ENCODE measurements at places on chromosomes 12 and 14.

GRCh38 chr14:99605299-99605961 lies 1.4 kb upstream of the CCDC85C start:
- DNase-seq: peak; percentile 66

DNA sequence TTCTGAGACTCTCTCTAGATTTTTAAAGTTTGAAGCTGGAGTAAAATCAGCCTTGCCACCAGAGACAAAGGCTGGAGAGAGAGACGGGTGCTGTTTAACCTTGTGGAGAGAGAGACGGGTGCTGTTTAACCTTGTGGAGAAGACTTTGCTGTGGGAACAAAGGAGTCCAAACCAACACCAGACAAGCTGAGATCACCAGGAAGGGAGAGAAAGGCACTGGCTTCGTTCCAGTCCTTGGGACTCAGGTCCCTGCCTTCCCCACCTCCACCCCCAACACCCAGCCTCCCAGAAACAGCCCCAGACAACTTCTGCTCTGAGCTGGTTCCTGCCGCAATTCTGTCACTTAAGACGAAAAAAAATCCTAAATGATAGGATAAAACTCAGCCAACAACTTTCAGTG lies 1389.3 kb downstream of the AACS start:
- DNase-seq: no peak

GRCh38 chr12:67424784-67425183 lies 155.6 kb downstream of the CAND1 start:
- DNase-seq: no peak

DNA sequence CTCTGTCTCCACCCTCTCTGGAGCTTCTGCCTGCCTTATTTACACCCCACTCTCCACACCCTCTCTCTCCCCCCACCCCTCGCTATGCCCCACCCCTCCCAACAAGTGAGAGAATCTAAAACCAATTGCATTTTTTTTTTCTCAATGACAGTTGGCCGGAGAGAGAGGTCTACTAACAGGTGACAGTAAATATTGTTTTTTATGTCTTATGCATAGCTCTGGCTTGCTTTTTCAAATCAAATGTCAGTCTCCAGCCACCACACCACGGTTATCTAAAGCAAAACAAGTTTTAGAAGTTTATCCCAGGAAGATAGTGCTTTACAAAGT lies at the start of gene KCNC2:
Gene KCNC2, minus strand, starts transcription at position 28 of the 327 bp plus-strand sequence.
- DNase-seq: no peak

DNA sequence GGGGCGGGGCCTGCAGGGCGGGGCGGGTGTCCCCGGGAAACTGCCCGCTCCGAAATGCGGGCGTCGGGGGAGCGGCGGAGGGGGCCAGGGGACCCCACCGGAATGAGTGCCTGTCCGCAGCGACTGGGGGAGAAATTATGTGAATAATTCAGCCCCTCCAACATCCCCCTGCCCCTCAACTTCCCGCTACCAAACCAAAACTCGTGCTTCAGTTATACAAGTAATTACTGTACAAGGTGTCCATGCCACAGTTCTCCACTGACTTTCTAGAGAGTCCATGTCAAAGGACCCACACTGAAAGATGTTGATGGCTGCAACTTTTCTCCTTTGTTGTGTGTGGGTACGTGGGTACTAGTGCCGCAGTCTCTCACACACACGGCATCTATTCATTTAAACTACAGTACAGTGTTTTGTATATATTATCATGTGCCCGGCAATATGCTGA lies 414 bp upstream of the CDK17 start:
- no peak for DNase-seq

- no peak for DNase-seq
Measured at GRCh38 chr12:599756-600155, 63.5 kb downstream of the NINJ2 start.

DNA sequence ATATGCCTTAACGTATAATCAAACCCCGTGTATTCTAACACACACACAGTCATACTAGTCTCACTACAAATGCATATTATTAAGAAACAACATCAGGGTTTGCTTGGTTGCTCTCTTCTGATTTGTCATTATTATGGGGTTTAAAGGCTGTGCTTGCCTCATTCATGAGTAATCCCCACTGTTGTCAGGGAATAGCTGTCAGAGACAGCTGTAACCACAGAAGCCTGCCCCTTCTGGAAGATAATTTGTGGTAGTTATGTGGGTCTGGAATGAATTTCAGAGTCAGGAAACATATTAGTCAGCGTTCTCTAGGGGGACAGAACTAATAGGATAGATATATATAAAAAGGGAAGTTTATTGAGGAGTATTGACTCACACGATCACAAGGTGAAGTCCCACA lies 456.9 kb upstream of the TMEM132C start:
- no peak for DNase-seq

DNA sequence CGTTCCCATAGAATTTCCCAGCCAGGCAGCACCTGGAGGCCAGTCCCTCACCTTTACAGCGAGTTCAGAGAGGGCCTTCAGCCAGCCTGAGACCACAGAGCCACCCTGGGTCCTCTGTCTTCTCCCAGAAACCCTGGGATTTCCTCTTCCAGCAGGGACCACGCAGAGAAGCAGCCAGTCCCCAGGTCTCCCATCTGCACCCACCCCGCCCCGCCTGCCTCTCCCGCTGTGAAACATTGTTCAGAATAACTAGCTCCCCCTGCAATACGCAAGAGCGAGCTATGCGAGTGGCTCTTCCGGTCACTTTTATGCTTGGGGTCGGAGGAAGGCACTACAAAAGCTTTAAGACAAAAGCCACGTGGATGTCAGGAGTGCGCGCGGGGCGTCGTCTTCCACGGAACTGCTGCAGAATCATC lies 77.8 kb downstream of the SERPINA3 start:
- no peak for DNase-seq

- DNase-seq: no peak
Measured at GRCh38 chr12:22190-22529, 44.4 kb upstream of the IQSEC3 start.

DNA sequence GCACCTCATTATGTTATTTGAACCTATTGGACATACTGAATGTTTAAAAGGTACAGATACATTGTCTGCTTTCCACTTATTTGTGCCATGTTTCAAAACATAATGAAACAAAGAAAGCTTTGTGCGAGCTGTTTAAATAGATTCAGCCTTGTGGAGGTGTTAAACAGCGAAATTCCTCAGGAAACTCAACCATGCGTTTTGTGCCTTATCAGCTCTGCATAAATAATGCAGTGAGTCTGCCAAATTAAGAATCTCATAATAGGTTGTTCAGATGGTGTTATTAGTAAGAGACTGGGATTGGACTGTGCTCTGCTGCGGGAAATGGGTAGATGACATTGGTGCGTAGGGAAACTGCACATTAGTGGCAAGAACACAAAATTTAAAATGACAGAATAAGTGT lies 163.7 kb upstream of the CLEC14A start:
- no peak for DNase-seq

DNA sequence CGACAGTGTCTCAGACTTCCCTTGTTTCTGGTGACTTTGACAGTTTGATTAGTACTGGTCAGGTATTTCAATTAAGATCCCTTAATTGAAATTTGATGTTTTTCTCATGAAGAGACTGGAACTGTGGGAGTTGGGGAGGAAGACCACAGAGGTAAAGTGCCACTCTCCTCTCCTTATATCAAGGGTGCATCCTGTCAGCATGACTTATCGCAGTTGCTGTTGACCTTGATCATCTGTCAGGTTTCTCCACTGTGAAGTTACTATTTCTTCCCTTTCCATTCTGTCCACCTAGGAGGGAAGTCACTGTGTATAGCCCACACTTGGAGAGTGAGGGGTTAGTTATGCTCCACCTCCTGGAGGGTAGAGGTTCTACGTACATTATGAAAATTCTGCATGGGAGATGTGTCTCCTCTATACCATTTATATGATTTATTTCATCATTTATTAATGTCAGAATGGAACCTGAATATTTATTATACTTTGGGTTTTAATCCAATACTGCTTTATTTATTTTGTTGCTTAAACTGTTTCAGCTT lies 40.3 kb upstream of the SMOC1 start:
- DNase-seq: no peak

DNA sequence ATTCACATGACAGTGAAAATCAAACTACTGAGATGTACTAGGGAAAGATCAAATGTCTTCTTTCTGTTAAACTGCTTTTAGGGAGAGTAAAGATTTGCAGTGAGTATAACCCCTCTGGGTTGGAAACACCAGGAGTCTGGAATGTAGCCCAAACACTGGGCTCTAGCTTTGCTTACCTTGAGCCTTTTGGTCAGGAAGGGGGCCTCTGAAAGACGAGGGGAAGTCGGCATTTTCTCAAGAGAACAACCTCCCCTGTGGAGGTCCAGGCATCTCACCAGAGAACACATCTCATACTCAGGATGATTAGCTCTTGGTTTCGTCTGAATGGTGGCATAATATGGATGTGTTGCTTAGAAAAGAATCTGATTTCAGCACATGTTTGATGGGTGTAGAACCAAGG lies 169.0 kb downstream of the ZFP36L1 start:
- no peak for DNase-seq

DNA sequence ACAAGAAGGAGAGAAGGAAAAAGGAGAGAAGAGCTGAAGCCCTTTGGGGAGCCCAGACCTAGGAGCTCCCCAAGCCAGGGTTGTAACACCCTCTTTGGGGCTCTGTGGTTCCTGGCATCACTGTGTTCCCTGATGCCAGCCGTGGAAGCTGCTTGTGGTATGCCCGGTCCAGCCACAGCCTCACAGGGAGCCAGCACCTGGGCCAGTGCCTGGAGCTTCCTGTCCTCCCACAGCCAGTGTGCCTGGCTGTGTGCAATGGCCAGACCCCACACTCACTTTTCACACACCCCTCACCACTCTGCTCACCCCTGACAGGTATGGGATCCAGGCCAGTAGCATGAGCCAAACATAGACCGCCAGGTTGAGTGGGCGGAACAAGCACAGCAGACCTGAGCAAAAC lies 834.7 kb downstream of the FLRT2 start:
- DNase-seq: no peak

DNA sequence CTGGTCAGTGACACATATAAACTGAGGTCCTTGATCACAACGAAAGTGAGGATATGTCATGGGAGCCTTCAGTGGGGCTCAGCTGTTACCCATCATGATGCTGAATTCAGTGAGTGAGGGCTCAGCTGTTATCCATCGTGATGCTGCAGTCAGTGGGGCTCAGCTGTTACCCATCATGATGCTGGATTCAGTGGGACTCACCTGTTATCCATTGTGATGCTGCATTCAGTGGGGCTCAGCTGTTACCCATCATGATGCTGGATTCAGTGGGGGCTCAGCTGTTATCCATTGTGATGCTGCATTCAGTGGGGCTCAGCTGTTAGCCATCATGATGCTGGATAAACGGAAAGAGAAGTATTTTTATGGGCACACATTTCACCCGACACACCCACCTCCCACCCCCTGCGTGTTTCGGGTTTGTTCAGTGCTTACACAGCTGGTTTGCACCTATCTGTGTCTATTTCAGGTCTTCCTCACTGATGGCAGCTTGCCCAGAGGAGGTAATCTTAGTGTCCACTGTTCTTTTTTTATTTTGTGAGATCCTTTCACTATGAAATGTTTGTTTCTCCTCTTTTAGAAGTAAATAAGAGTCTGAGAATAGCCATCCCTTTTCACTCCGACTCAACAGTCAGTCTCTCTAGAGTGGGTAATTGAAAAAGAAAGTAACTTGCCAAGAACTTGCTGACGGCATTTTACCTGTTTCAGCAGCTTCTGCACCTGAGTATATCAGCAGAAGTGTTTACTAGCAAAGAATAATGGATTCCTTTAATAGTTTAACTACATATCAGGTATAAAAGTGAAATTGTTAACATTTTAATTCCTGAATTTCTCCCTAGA lies 183.0 kb downstream of the ERC1 start:
- no peak for DNase-seq

DNA sequence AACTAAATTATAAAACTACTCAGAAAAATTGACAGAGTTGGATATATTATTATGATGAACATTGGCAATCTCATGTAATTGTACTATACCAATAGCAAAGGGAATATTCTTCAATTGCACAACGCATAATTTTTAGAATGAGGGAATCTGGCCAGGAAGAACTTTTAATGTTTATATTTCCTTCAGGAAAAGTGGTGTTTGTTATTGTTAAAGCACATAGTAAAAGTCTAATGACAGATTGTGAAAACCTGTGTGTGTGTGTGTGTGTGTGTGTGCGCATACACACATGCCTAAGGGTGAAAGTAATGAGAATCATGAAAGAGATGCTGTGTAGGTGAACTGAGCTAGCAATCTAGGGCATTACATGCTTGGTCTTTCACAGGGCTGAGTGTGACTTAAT lies 877.7 kb downstream of the SLC6A15 start:
- no peak for DNase-seq

DNA sequence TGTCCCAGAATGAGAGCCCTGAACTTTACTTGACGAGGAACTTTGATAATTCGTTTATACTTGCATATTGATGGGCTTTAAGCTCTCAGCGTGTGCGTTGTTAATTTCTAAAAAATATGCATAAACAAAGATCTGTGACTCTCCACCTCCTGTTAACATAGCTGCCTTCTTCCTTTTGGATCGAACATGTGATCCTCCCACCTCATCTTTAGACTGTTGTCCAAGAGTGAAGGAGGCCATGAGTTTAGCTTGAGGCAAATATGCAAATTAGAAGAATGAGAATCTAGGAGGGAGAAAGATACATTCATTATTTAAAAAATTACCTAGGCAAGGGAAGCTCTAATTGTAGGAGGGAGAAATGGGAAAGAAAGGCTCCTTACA lies 617 bp downstream of the TTC8 start:
- no peak for DNase-seq

DNA sequence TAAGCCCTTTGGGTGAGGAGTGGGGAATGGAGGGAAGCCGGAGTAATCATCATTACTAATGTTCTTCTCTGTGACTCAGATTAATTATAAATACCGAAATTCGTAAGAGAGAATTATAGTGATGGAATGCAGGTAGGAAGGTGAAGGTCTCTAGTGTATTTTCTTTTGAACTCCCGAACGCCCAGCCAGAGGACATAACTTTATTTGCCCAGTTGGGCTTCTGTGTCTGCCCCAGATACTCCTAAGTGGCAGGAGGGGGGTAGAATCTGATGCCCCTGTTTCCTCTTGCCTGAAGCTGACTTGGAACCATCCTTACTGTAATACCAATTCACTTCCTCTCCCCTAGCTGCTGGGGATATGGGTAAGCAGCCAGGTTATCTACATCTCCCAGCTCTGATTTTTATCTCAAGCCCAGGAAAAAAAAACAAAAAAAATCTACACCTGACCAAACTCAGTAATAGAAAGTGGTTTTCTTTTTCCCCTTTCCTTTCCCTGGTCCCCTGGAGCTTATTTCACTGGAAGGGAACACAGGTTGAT lies 84.4 kb upstream of the CISTR start:
- DNase-seq: no peak

DNA sequence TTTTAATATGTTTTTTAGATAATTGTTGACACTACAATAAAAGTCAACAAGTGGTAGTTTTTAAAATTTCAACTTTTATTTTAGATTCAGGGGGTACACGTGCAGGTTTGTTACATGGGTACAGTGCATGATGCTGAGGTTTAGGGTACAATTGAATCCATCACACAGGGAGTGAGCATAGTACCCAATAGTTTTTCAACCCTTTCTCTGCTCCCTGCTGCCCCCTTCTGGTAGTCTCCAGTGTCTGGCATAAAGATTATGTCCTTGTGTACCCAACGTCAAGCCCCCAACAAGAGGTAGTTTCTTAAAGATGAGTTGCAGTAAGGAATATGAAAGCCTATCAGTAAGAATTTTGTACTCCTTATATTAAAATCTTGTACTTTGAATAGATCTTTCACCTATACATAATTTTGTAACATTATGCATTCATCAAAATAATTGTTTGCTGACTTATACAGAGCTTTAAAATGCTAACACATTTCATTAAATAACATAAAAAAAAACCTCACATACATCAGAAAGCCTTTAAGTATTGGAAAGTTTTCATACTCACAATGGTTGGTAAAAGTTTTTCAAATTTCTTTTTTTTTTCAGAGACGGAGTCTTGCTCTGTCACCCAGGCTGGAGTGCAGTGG lies 5.4 kb upstream of the RALGAPA1 start:
- peak; percentile 55 for DNase-seq

- no peak for DNase-seq
Measured at GRCh38 chr14:61218767-61219166, 62.4 kb downstream of the TMEM30B start.

Measured in anterior cingulate cortex (tissue), 58 donors.